ENCODE measurements at places on chromosomes 16 and 17.

GRCh38 chr16:28298511-28298878 is 6.2 kb downstream of the SBK1 start:
- DNase-seq, result no peak

GRCh38 chr16:52721331-52721730 is 174.4 kb upstream of the TOX3 start:
- DNase-seq, result no peak

DNA sequence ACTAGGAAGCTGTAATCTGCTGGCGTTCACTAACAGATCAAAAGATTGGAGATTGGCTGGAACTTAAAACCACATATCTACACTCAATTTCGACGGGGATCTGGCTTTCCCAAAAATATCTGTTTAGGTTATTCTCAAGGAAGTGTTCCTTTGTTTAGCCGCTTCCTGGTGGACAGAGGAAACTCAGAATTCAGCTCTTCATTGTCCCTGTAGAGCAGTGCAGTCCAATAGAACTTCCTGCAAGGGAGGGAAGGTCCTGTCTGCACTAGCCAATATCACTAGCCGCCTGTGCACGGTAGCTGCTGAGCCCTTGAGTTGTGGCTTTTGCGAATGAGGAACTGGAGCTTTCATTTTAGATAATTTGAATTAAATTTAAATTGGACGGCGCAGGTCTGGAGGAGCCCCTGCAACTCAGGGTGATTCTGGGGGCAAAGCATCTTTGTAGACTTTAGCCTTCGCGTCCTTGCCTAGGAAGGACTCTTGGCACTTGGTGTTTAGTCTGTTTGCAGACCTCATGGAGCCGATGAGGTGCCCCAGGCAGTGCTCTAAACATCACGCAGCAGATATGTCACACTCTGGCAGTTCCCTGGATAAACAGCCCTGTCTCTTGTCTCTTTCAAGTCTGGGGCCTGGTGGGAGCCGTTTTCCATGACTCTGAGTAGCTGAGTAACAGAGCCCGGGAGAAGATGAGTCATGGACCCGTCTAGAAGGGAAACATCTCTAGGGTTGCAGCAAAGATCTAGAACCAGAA is 122.2 kb downstream of the CCDC182 start:
- no peak for DNase-seq

DNA sequence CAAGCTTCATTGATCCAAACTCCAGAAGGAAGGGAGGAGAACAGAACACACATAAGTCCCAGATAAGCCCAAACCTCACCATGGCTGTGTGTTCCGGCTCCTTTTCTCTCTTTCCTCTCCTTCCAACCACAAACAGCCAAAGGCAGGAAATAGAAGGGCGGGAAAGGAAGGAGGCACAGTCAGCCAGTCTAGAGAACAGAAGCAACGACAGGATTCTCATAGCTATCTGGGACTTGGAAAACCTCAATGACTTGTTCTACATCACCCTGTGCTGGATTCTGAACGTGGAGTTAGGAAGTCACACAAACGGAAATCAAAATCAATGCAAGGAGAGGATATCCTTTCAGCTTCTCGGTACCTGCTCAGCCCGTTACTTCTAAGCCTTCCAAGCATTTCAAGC is 9.0 kb downstream of the CRK start:
- DNase-seq, result no peak

GRCh38 chr17:82304826-82305726 is 12.3 kb downstream of the CD7 start:
- no peak for DNase-seq

DNA sequence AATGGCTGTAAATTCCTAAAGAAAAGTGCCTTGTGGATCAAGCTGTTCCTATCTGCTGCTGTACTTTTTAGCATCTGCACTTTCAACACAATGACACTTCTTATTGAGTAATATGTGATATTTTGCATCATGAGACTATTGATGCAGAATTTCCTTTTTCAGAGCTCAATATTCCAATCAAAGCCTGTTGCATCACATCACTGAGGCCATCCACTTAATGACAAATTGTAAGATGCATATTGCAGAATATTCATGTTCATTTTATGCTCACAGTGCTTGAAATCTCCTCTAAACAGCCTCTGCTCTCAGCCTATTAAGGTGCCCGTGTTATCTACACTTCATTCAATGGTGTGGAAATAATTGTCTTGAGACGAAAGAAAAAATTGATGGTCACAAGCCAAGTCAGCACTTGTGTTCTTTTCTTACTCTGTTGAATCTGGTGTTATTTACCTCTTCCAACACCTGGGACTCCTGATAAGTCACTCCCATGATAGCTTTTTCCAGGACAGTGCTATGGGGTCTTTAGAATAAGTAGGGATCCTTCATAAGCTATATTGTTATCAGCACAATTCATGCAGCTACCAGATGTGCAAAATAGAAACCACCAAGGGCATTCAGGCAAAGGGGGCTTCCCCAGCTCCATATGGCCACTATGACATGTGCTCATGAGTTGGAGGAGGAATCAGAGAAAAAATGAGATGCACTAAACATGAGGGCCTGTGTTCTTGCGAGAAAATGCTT is 9.3 kb upstream of the SKAP1 start:
- DNase-seq, result no peak

DNA sequence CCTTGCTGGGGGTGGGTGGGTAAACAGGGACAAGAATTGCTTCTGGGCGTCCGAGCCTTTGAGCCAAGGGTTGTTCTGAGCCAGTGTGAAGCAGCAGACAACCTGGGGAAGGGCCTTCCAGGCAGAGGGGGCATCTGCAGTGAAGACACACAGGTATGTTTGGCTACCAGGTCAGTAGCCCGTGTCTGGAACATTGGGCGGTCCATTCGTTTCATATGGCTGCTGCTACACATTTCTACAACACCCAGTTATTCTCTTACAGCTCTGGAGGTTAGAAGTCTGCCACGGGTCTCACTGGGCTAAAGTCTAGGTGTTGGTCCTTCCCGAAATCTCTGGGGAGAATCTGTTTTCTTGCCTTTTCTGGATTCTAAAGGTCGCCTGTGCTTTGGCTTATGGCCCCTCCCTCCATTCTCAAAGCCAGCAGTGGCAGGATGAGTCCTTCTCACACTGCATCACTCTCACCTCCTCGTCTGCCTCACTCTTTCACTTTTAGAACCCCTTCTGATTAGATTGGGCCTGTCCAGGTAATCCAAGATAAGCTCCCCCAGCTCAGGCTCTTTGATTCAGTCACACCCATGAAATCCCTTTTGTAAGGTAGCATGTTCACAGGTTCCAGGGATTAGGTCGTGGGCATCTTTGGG is 136.1 kb downstream of the CLEC16A start:
- no peak for DNase-seq

DNA sequence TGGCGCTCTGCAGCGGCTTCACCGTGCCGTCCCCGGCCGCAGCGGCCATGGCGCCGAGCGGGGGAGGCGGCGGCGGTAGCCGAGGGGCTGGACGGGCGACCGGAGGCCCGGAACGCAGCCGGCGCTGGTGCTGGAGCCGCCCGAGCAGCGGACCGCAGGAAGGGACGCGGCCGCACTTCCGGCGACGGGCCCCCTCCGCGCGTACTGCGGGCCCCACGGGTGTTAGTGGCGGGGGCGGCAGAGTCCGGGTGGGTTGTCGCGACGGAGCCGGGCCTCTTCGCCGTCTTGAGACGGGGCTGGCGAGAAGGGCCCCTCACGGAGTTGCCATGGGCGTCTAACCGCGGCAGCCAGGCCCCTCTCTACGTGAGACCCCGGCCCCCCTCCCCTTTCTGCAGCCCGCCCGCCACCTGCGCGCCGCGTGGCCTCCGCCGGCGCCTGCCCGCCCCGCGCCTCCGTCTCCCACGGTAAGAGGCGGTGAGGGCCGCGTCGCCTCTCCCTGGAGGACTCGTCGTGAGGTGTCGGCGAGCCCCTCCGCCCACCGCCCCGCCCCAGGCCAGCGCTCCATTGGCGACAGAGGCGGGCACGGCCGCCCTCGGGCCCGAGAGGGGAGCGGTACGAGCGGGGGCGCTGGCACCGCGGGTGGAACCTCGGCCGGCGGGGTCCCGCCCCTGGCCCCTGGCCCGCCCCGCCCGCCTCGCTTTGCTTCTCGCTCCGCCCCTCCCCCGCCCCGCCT is at the start of the genes VPS9D1 and ZNF276:
Gene VPS9D1, minus strand, starts transcription at position 86 of the 733 bp plus-strand sequence. Its CDS starts 37 bp downstream, at position 49.
Gene ZNF276, plus strand, starts transcription at position 725 of the 733 bp plus-strand sequence. CDS start 104 bp downstream, outside the sequence.
- DNase-seq, result peak; percentile 91

GRCh38 chr16:35753559-35754390 is 2294.4 kb downstream of the TP53TG3F start:
- DNase-seq, result no peak

DNA sequence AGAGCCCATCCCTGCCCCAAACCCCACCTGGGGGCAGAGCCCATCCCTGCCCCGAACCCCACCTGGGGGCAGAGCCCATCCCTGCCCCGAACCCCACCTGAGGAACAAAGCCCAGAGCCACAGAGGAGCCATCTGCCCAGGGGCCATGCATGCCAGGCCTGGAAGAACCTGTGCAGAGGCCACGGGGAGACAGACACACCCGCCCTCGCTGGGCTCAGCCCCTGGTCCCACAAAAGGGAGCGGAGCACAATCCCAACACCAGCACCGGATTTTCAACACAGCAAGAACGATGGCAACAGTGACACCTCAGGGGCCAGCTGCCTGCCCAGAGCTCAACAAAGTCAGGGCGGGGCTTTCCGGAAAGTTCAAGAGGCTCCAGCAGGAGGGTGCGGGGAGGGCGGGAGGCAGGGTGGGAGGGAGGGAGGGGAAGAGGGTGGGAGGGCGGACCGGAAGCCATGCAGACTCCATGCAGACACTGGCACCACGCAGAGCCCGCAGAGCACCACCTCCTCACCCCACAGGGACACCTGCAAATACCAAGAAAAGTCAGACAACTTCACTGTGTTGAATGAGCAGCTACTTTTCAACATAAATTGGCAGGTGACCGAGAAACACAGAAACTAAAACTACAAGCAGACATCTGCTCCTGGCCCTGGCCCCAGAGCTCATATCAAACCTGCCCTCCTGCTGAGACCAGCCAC is 27.9 kb upstream of the C16orf95 start:
- DNase-seq, result peak; percentile 85

DNA sequence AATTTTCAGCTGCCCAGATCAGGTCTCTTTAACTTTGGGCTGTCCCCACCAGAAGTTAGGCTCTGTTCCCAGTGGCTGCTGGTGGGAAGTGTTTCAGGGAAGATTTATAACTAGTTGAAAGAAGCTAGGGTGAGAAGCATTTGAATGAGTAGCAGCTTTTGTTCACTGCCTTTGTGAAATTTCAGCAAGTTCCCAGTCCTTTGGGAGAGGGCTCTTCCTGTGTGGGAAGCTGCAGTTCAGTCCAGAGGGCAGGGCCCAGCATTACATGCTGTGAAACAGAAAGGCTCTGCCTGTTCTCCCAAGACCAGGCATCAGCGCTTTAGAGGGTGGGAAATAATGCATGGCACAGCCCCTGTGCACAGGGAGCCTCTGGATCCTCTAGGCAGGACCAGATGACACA is 17.8 kb downstream of the PROCA1 start:
- no peak for DNase-seq

DNA sequence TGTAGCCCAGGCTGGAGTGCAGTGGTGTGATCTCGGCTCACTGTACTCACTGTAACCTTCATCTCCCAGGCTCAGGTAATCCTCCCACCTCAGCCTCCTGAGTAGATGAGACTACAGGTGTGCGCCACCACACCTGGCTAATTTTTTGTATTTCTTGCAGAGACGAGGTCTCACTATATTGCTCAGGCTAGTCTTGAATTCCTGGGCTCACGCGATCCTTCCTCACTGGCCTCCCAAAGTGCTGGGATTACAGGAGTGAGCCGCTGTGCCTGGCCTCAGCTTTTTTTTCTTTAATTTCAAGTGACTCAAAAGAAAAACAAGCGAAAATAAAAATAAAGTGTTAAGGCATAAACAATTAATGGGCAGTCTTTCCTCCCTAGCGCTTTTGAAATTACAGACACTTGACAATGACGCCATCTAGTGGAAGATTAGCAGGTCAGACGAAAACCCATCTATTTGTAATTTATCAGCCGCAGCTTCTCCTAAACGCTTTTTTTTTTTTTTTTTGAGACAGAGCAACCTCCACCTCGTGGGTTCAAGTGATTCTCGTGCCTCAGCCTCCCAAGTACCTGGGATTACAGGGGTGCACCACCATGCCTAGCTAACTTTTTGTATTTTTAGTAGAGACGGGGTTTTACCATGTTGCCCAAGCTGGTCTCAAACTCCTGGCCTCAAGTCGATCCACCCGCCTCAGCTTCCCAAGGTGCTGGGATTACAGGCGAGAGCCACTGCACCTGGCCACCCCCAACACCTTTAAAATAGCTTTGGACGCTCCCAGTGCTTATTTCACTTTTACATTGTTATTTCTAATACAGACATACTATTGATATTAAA is 28.1 kb upstream of the PECAM1 start:
- DNase-seq, result peak; percentile 14

- DNase-seq, result no peak
Measured at GRCh38 chr17:45008216-45008615, 40.1 kb upstream of the C1QL1 start.

GRCh38 chr17:41665566-41666236 is 23.0 kb upstream of the EIF1 start:
- peak; percentile 91 for DNase-seq

GRCh38 chr17:39011907-39012468 is 44.8 kb upstream of the FBXO47 start:
- DNase-seq, result no peak

DNA sequence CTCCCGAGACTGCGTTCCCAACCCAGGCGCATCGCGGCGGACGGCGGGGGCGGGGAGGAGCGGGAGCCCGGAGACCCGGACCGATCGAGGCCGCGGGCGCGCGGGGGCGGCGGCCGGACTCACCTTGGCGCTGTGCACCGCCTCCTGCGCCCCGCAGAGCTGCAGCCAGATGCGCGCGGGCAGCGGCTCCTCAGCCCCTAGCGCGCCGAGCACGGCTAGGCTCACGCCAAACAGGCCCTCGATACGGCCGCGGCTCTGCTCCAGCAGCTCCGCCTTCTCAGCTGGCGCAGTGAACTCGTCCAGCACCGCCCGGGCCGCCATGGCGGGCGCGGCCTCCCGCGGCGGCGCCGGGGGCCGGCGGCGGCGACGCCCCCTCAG is 339 bp downstream of the N4BP1 start:
- DNase-seq, result no peak

- peak; percentile 70 for DNase-seq
Measured at GRCh38 chr17:76382803-76383545, 1.4 kb upstream of the SPHK1 start.

GRCh38 chr16:5504064-5504781 is 406.6 kb upstream of the EEF2KMT start:
- DNase-seq, result no peak

DNA sequence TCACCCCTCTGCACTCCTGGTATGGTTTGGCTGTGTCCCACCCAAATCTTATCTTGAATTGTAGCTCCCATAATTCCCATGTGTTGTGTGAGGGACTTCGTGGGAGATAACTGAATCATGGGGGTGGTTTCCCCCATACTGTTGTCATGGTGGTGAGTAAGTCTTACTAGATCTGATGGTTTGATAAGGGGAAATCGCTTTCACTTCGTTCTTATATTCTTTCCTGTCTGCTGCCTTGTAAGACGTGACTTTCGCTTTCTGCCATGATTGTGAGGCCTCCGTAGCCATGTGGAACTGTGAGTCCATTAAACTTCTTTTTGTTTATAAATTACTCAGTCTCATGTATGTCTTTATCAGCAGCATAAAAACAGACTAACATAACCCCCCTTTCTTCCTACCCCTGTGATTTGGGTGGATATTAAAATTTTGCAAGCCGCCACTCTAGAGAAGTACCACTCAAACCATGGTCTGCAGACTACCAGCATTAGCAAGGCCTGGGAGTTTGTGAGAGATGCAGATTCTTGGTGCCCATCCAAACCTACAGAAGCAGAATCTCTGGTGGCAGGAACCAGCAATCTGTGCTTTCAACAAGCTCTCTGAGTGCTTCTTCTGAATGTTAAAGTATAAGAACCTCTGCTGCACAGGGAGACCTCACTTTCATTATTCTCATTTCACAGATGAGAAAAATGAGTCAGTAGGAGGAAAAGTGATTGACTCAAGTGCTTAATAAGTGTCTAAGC is 999.5 kb upstream of the EEF2KMT start:
- DNase-seq, result no peak
